ENCODE measurements at places on chromosomes 12 and 14.
A peak's percentile ranks its signal among the peaks of the same experiment; 100 is the strongest.

DNA sequence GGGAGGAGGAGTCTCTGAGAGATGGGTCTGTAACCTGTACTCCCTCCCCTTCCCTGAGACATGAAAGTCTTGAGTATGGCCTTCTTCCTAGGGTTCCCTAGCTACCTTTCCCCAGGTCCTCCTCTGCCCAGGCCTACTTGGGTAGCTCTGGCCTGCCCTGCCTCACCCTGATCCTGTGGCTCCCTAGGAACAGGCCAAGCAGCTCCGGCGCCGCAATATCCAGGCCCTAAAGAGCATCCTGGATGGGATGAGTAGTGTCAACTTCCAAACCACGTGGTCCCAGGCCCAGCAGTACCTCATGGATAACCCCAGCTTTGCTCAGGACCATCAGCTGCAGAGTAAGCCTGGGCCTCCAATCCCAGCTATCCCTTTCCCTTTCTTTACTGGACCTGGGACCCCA lies 12.3 kb downstream of the PRPF40B start:
- no peak for DNase-seq

DNA sequence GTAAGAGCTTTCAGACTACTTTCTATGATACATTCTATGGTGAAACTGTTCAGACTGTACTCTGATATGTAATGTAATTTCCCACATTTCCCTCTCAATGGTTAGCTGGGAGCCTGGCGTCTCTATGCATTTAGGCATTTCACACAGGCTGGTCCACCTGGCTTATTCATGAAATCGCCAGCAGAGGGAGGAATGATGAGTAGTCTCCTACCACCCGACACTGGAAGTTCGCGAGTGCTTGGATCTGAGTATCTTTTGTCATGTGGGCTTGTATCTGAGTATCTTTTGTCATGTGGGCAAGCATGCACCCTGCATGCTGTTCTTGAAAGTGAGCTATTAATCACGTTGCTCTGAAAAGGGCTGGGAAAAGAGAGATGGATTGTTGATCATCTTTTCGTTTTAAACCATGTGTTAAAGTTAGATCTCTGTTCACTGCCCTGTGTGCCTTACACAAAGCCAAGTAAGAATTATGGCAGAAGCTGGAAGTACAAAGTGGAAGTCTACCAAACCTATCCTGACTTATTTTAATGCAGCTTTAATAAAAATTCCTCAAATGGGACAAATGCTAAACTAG lies 235.0 kb downstream of the ATP23 start:
- DNase-seq = peak; percentile 31

DNA sequence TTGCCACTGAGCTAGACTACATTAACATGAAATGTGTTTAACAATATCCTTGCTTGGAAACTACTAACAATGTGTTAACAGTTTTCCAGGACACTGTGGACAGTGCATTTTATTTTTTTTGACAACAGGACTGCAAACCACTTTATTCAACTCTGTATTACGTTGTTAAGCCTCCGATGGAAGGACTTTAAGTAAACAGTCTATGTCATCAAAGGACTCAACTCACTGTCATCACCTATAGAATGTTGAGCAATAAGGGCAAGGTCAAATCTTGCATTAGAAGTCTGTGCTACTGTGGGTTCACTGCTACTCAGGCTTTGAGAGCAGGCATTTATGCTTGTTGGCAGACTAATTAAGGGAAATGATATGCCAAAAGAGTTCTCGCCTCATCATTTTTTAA lies 483.7 kb downstream of the FLRT2 start:
- DNase-seq = no peak

- no peak for DNase-seq
Observed at GRCh38 chr12:116601933-116602810, 43.0 kb downstream of the MAP1LC3B2 start.

DNA sequence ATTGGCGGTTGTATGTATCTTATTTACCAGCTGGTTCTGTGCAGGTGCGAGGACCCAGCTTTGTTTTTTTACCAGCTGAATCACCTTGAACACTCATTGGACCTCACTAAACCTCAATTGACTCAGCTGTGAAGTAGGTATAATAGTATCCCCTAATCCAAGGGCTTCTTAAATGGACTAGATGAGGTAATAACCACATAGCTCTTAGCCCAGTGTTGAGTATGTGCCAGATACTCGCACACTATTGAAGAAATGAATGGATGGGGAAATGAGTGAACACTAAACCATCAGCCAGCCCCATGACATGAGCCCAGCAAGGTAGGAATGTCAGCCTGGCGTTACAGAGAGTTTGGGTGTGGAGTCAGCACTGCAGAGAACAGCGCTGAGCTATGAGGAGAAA lies 79.7 kb downstream of the RIMBP2 start:
- DNase-seq = no peak

- DNase-seq = no peak
Observed at GRCh38 chr12:100984796-100985195, 190.2 kb downstream of the ANO4 start.

GRCh38 chr12:92111256-92111655 lies 34.4 kb downstream of the BTG1 start:
- DNase-seq = no peak

- no peak for DNase-seq
Observed at GRCh38 chr12:94811611-94812010, 161.3 kb upstream of the TMCC3 start.

DNA sequence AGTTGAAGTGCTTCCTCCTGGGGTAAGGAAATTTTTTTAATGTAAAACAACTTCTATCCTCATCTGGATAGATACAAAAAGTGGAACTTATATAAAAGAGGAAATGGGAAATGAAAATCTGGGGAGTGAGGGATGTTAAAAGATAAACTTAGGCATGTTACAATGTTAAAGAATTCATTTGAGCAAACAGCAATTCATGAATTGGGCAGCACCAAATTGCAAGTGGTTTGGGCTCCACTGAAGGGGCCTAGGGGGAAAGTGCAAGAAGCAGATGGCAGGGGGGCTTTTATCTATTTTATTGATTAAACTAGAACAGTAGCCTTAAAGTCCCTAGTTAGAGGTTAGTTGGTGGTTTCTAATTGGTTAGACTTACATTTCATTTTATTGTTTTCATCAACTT lies 118.1 kb upstream of the NAP1L1 start:
- DNase-seq = no peak

DNA sequence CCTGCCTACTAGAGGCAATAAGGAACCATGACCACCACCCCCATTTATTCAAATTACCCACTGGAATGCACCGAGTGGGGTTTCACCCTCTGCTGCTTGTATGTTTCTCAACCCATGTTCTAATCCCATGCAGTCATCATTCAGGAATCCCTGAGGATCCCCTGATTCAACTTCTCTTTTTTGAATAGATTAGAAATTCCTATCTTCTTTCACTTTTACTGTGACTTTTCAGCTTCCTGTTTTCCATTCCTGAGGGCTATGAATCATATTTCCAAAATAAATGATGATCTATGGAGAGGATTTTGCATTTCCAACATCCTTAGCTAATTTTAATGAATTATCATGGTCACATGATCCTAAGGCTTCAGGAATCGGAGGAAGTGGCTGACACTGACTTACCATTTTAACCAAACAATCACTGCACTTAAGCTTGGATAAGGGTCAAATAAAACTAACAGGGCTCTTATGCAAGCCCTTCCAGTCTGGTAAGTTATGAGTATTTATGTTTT lies 19.4 kb upstream of the P2RX4 start:
- no peak for DNase-seq

- no peak for DNase-seq
Observed at GRCh38 chr14:68896132-68896531, 83.0 kb downstream of the ACTN1 start.
